ENCODE measurements at places on chromosomes 6 and 20.

DNA sequence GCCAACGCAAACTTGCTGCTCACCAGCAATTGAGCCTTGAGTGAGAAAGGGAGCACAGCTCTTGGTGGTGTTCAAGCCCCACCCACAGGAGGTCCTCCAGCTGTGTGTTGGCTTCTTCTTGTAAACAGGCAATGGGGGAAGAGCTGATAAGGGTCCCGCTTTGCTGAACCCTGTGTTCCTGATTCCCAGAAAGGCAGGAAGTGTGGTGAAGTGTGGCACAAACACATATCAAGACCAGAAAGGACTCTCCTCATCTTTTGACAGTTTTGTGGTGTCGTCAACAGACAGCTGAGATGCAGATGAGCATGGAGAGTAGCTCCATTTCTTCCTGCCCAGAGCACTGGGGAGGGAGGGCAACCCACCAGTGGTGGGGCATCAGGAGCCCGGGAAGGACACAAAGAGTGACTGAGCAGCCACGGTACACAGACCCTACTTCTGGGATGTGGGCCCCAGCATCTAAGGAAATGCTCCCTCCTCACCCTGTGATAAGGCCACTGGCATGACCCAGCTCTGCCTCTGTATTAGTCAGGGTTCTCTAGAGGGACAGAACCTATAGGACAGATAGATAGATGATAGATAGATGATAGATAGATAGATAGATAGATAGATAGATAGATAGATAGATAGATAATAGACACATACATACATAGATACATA, 188.9 kb upstream of the TAB2 start:
- DNase-seq: no peak

DNA sequence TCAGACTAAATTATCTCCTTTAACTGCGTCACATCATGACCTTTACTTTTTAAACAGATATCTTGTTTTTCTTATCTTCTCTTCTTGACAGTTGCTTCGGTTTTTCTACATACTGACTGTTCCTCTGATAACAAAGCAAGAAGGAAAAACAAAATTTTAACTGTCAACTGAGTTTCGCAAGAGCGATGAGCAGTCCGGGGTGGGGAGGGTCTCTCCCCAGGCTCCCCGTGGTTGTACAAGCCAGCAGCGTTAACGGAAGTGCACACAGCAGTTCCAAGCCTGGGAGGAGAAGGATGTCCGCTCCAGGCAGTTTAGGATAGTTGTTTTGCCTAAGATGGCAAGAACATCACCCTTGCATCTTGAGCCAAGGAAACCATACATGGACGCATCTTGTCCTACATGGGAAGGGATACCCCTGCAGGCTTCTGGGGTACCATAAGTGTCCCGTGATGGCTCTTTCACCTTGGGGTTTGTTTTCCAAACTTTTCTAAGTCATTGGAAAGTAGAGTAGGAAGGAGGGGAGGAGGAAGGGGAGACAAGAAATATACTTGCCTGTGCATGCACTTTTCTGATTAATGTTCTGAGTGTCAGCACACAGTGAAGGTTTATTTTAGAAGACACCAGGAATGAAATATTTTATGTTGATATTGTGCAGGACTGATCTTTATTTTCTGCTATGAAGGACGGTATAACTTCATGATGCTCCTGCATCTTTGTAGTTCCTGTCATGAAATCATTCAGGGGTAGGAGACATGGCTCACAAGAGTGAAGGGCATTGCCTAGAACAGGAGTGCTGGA, 20.8 kb downstream of the SLC24A3 start:
- no peak for DNase-seq

DNA sequence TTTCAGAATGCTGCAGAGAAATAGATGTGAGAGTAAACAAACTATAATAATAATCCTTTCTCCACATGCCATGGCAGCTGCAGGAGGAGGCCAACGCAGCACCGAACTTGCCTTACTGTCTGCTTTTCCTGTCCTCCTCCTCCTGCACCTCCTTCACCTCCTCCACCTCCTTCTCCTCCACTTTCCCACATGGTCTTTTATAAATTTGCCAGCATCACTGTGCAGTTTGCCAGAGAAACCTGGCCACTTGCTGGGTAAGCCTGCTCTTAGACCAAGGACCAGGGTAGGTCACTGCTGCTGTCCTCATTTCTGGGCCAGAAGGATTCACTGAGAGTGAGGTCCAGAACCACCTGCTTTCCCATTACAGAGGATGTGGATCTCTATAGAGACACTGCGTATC, 8.7 kb downstream of the SGK1 start:
- no peak for DNase-seq

- DNase-seq: no peak
These were observed 108.3 kb downstream of the TNFAIP3 start for GRCh38 chr6:137975188-137975940.

DNA sequence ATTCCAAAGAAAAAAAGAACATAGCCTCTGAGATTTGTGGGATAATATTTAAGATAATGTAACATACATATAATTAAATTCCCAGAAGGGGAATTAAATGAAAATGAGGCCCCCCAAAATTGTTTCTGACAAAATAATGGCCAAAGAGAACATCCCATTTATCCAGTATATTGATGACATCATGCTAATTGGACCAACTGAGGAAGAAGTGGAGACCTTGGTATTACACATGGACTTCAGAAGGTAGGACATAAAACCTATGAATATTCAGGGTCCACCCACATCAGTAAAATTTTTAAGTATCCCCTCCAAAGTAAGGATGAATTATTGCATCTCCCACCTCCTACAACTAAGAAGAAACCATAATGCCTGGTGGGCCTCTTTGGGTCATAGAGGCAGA, 15.6 kb upstream of the RBM24 start:
- DNase-seq: no peak

- DNase-seq: no peak
These were observed 181.8 kb downstream of the FOXA2 start for GRCh38 chr20:22402550-22402949.

- no peak for DNase-seq
These were observed 123.4 kb downstream of the C6orf118 start for GRCh38 chr6:165186041-165186440.

GRCh38 chr6:135181333-135182070, 394 bp downstream of the MYB start:
- no peak for DNase-seq

- DNase-seq: no peak
These were observed 122.6 kb upstream of the NOX3 start for GRCh38 chr6:155578251-155578650.

- no peak for DNase-seq
These were observed 16.4 kb upstream of the KIF25 start for GRCh38 chr6:167980911-167981580.

DNA sequence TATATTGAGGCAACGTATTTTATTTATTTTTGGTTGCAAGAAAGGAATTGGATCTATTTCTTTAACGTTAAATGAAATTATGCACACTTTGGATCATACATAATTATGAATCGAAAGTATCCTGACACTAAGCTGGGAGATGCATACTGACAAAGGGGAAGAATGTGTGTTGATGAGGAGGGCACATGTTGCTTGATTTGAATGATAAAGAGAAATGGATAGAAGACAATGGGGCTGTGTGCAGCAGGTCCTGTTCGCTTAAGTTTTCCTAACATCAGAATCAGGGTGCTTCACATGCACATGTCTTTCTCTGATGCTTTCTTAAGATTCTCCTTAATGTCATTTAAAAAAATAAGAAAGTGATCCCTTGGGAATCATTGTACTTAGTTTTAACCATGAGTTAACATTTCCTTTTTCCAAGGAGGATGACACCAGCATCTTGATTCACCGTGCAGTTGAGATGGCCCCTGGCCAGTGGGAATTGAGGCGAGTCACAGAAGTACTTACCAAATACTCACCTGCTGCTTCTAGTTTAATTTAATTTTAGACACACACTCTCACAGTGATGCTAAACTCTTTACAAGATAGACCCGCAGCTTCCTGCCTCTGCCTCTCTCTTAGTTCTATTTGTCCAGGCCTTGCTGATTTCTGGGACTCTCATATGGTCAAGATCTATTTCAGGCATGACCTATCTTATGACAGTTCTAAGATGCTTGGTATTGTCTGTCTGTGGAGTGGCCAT, 116.5 kb downstream of the CLIC5 start:
- DNase-seq: no peak

DNA sequence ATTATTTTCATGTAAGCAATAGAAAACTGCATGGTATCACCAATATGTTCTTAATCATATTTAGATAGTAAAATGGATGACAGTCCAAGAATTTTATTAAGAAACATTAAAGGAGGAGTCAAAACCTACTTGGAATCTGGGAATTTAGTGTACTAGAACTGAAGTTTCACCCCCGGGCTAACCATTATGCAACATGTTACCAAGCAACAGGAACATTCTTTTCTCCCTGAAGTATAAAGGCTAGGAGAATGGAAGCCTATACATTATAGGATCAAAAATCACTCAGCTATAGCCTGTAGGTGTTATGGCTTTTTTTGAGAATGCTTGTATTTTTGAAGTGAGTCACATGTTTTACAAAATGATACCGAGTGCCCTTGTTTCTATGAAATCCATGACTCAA, 538.3 kb downstream of the GRIK2 start:
- no peak for DNase-seq

GRCh38 chr6:110703010-110703905, 112.0 kb downstream of the CDK19 start:
- no peak for DNase-seq

DNA sequence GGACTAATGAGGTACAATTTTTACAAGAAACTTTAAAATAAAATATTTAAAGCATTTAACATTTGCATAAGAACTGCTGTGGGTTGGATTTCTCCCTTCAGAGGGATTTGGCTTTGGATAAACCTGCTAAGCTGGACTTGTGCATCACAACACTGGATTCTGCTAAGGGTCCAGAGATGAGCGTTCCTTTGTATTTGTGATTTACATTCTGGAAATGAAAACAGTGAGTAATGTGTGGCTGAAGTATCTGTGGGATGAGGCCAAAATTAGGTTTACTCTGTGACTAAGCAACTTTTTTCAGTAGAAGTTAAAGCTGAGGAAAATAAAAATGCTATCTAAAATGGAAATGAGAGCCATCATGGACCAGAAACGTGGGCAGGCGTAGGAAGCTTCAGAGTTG, 494.3 kb downstream of the EPM2A start:
- DNase-seq: no peak

GRCh38 chr6:142302421-142303175, 791 bp downstream of the ADGRG6 start:
- DNase-seq: no peak

GRCh38 chr6:163192591-163192990, 221.9 kb upstream of the QKI start:
- no peak for DNase-seq

- no peak for DNase-seq
These were observed 1.2 kb upstream of the C6orf62 start for GRCh38 chr6:24720131-24720603.

DNA sequence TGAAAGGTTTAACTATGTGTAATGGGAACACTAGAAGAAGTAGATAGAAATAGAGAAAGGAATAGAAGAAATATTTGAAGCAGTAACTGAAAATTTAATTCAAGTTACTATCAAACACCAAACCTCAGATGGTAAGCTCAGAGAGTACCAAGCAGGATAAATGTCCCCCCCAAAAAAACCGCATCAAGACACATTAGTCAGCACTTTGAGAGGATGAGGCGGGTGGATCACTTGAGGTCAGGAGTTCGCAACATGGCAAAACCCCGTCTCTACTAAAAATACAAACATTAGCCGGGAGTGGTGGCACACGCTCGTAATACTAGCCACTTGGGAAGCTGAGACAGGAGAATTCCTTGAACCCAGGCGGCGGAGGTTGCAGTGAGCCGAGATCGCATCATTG, 253.1 kb downstream of the C6orf118 start:
- DNase-seq: no peak

DNA sequence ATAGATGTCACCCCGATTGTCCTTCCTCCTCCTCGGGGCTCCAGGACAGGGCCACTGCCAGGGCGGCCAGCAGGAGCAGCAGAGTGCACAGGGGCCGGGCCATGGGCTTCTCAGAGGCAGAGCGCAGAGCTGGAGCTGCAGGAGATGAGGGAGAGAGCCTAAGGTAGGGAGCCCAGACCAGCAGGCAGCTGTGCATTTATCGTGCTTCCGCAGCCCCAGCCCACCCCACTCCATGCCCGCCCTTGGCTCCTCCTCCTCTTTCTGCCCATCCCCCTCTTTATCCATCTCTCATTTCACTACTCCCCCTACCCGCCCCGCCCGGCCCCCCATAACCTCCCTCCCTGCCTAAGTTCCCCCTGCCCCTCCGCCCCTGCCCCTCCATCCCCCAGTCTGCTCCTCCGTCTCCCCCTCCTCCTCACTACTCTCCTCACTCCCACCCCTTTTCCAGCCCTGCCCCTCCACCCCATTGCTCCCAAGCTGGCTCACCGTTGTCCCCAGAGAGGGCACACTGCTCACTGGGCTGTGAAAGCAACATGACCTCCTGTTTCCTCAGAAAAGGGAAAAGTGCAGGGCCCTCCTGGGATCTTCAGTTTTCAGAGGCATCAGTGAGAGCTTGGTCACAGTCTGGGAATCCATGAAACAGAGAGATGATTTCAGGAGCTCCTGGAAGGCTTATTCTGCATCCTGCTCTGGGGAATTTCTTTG, 25.5 kb upstream of the CST1 start:
- DNase-seq: no peak

GRCh38 chr6:85449388-85449817, 480 bp upstream of the NT5E start:
- DNase-seq: no peak

DNA sequence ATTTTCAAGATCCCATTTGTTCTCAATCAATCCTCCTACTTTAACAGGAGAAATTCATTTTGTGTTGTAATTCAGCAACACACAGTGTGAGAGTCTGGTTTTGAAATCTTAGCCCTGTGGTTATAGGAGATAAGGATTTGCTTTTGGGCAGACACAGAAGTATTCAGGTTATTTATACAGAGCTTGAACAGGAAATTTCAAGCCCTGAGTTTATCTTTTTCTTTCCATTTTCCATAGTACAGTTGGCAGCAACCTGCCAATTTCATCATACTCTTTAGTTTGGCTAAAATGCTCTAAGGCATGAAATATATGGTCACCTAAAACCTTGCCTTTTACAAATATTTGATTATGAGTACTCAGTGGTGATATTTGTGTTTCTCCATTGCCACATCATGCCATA, 41.4 kb downstream of the PKIB start:
- DNase-seq: no peak

GRCh38 chr6:125739364-125739763, 10.1 kb upstream of the HEY2 start:
- DNase-seq: no peak

- no peak for DNase-seq
These were observed 78.4 kb downstream of the GMPR start for GRCh38 chr6:16316741-16317251.

- no peak for DNase-seq
These were observed 66.7 kb upstream of the RIPOR2 start for GRCh38 chr6:25002326-25003091.

DNA sequence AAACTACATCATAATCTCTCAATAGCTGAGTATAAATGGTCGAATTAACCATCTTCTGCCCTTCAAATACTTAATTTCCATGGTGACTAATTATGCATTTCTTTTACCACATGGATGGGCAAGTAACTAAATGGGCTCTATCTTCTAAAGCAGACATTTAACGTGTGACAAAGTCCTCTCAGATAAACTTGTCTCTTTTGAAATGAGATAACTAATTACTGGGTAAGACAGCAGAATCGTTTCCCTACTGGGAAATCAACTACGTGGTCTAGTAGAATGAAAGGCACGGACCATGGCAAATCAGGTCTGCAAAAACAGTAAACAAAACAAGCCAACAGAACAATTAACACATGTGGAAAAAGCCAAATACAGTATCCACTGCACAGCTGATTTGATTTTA, 137.7 kb downstream of the BACH2 start:
- DNase-seq: no peak

- no peak for DNase-seq
These were observed 93.3 kb upstream of the SIRPA start for GRCh38 chr20:1801929-1802306.

All from SIG-M5 (cell line).